EL (cell line): ENCODE measurements at places on chromosomes 12 and 14.

- DNase-seq: no peak
Measured at GRCh38 chr12:81005606-81006005, 67.9 kb upstream of the LIN7A start.

DNA sequence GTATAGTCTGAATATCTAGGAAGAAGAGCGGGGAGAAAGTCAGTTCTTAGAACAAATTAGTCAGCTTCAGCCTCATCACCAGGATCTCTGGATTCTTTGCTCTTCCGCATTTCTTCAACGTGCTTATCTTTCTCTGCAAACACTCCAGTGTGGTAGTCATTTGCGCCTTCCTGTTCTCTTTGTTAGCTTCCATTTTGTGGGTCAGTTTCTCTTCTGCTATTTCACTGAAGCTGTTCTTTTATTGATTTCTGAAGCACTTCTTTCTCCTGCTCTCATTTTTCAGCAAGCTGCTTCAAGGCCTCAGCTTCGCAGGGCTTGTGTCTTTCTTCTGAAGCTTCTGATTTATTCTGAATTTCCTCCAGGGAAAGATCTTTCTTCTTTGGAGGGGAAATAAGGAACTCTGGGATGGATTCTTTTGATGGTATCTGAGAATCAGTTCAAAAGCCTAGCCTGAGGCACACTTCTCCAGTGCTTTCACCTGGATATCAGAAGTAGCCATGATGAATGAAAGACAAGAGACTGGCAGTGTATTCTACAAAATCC lies 13.5 kb downstream of the AMN1 start:
- DNase-seq: no peak

- no peak for DNase-seq
Measured at GRCh38 chr12:68975811-68976210, 42.8 kb upstream of the CPM start.

DNA sequence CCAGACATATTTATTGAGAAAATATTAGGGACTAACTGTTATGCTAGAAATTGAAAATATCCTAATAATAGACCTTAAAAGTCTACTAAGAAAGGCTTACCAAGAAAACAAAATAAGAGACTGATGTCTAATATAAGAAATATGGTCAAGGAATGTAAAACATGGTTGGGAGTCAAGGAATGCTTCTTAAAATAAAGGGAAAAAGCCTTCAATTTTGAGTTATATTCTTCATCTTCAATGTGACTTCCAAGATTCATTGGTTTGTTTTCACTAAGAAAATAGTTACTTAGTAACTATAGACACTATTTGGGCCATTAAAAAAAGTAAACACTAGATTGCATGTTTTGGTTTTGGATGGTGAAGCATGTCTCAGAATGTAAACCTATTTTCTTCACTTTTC lies 88.1 kb upstream of the ETV6 start:
- DNase-seq: no peak

DNA sequence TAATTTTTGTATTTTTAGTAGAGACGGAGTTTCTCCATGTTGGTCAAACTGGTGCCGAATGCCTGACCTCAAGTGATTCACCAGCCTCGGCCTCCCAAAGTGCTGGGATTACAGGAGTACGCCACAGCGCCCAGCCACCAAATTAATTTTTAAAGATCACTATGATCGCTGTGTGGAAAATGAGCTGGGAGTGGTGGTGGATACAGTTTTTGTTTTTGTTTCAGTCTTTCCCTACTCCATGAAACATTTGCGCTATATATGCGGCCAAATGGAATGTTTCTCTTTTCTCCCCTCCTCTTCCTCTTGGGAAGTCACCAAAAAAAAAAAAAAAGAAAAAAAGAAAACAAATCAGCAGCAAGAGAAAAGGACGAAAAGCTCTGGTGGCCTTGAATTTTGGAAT lies 20.8 kb upstream of the P2RX4 start:
- DNase-seq: no peak

- DNase-seq: no peak
Measured at GRCh38 chr14:22047115-22047514, 373.5 kb upstream of the OR4E1 start.

- no peak for DNase-seq
Measured at GRCh38 chr12:112115259-112116045, 6.9 kb upstream of the NAA25 start.

- no peak for DNase-seq
Measured at GRCh38 chr12:15546102-15546701, 223.9 kb downstream of the PTPRO start.

DNA sequence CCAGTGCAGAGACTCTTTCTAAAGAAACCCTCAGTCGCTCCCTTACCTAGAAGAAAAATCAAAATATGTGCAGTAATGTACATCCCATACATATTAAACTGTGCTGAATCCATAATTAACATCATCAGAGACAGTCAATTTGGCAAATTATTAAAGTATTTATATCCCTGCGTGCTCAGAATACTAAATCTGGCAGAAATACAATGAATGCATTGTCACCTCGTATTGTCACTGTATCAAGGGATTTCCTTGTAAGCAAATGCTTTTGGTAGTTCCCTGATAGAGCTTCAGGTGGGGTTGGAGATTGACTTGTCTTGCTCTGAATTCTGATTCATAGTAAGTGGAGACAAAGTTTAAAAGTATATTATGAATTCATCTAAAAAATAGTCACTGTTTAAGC lies 319.1 kb downstream of the PPFIA2 start:
- no peak for DNase-seq

GRCh38 chr14:26598672-26599131 lies 869 bp upstream of the NOVA1 start:
- DNase-seq: no peak

DNA sequence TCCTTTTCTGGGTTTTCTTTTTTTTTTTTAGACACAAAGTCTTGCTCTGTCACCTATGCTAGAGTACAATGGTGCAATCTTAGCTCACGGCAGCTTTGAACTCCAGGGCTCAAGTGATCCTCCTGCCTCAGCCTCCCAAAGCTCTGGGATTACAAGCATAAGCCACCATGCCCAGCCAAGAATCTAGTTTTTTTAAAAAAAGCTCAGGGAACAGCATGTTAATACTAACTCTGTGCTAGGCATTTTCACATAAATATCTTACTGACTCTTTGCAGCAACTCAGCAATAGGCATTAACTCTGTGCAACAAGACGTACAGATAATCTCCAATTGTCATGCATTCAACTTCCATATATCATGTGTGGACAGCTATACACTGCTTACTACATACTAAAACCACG lies 97.4 kb downstream of the LLPH start:
- DNase-seq: no peak

- DNase-seq: no peak
Measured at GRCh38 chr12:82714427-82714826, 27.7 kb downstream of the TMTC2 start.

DNA sequence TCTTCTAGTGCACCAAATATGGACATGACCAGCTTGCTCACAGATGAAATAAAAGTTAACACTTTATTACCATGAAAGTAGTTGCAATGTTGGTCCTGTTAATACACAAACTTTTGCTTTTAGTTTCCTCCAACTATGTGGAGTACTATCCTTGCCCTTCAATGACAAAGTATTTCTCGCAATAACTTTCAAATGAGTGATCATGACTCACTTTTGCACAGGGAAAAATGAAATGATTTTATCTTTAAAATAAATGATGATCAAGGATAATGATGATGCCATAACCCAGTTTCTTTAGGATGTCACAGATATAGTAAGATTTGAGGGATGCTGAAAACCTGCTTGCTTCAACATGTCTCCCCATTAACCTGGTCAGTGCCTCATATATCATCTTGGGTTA lies 254.0 kb upstream of the KITLG start:
- DNase-seq: peak; percentile 58

- DNase-seq: no peak
Measured at GRCh38 chr14:88264116-88264515, 59.0 kb downstream of the KCNK10 start.

GRCh38 chr14:61368781-61369453 lies 47.5 kb downstream of the PRKCH start:
- no peak for DNase-seq
